ENCODE measurements at places on chromosomes 7 and 10. TPM values are rescaled to one million over a fixed set of nuclear protein-coding genes. Genes with fewer than 3 reads are reported as not detected.

PKD2L1 gene
- not detected for total RNA-seq

MMP21 gene
- total RNA-seq = 0.23 TPM

LMBR1 gene
- total RNA-seq = 111 TPM

CHST15 gene
- 30.2 TPM for total RNA-seq

WIPF3 gene
- 1.5 TPM for total RNA-seq

TAC1 gene
- total RNA-seq = 1.1 TPM

GATAD1 gene
- total RNA-seq = 50.4 TPM

LHFPL3 gene
- not detected for total RNA-seq

GLUD1 gene
- total RNA-seq = 121 TPM

KMT2E gene
- total RNA-seq = 142 TPM

ACSM6 gene
- total RNA-seq = 0.12 TPM

DPP6 gene
- 48.7 TPM for total RNA-seq

OR2A1 gene
- 0.29 TPM for total RNA-seq

NPY4R gene
- total RNA-seq = not detected

TMEM273 gene
- total RNA-seq = 5.5 TPM
